ENCODE measurements at places on chromosomes 11 and 22.

DNA sequence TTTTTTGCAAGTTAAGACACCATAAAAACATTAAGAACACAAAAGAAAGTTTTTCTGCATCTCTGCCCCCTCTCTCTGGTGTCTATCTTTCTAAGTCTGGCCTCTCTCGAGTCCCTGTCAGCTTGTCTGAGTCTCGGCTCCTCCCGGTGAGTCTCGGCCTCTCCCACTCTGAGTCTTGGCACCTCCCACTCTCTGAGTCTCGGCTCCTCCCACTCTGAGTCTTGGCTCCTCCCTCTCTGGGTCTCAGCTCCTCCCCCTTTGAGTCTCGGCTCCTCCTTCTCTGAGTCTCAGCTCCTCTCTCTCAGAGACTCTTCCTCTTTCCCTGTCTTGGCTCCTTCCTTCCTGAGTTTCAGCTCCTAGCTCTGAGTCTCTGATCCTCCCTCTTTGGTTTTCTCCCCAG is 72.5 kb upstream of the AMPD3 start:
- no peak for DNase-seq

DNA sequence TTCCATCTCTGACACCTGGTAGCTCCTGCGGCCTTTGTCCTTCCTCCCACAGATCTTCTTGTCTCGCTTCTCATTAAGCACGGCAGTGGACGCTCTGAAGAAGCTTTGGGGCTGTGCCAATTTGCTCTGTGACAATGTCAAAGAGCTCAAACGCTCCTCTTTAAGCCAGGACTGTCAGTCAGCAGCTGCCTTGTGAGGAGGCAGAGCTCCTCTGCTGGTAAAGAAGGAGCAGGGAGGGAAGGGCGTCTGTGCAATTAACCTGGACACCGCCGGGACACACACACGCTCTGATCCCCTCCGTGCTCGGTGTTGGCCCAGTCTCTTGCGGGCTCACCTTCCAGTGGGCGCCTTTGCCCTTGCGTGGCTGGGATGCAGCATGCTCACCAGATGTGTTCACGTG is 373.9 kb downstream of the BRD1 start:
- no peak for DNase-seq

DNA sequence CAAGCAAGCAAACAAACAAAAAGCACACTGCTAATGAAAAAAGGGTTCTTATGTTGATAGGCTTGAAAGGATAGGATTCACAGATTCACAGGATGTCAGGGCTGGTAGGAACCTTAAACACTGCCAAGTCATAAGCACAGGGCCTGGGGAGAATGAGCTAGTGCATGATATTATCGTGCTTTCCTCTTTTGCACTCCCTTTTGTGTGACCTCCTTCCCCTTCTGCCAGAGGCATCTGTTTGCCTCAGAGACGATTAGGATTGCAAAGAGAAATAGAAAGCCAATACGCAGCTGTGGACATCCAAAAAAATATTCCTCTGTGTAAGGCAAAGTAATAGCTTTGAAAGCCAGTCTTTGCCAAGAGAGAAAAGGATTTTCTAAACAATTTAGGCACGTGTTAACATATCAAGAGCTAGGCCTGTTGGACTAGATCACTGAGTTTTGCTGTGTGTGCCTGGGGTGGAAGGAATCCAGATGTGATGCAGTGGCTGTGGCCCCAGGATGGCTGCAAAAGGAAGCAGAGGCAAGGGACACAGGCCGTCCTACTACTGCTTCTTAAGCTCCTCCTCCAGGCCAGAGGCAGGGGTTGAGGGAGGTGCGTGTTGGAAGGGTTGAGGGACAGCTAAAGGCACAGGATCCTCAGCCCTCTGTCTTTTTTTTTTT is 30.6 kb downstream of the MCHR1 start:
- no peak for DNase-seq

GRCh38 chr11:126838779-126839178 is 161.8 kb downstream of the KIRREL3 start:
- DNase-seq = no peak

GRCh38 chr11:45023065-45023365 is 72.3 kb upstream of the TP53I11 start:
- DNase-seq = no peak

DNA sequence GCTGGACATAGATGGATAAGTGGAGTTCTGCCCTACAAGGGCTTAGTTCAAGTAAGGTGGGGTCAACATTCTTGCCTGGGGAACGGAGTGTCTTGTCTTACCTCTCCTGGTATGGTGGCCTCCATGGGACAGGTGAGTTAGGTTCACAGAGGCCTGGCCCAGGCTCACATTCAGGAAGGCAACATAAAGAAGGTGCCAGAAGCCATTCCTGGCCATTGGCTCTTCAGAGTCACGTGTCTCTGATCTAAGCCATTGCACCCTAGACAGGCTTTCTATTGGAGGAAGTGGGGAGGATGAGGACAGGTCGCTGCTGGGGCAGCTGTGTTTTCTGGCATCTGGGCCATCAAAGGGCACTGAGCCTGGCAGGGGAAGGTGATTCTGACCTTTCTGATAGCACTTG is 14.8 kb downstream of the LMO2 start:
- no peak for DNase-seq

DNA sequence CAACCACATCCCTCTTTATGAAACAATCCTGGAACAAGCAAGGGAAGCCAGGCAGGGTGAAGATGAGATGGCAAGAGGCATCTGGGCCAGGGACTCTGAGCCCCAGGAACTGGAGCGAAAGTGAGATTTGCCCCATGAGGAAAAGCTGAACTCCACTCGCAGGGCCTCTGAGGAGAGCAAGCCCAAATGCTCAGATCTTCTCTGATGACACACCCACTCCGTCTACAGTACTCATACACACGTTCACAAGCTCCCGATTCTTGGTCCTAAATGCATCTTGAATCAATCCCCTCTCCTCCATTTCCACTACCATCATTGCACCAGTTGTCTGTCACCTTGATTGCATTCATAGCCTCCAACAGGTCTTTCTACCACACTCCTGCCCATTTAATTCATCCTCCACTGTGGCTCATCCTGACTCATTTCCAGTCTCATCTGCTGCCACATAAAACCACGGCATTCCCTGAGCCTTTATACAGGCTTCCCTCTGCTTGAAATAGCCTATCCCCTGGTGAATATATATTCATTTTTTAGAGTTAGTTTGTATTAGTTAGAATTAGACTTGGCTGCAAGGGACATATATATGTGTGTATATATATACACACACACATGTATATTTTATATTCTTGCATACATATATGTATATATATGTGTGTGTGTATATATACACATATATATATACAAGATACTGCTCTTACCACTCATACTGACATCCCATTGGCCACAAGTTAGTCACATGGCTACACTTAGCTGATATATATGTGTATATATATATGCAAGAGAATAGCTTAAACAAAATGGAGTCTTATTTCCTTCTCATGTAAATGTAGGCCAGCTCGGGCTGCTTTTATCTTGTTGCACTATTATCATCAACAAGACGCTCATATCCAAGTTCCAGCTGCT is 1.4 kb upstream of the APOA5 start:
- DNase-seq = no peak

DNA sequence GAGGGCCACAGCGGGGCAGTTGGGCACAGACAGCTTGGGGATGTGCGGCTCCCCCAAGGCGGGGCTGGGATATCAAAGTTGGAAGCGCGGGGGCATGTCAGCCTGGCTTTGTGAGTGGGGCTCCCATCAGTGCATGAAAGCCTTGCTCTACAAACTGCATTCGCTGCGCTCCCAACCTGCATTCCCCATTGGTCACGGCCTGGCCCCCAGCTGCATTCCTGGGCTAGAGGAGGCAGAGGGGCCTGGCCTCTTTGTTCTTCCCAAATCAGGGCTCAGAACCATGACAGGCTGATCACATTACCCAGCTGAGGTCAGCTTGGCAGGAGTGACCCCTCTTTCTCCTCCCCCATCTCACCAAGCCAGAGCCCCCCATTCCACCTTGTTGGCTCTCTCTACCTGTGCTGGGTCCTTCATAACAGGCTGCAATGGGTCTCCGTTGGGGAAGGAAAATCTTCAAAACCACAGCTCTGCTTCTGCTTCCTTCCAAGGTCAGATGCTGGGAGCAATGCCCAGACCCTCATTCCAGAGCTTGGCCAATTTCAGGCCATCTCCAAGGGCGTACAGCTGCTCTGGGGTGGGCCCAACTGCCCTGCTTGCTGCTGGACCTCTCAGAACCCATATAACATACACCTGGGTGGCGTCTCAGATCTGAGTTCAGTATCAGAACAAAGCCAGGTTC is 38.7 kb upstream of the CDON start:
- DNase-seq = no peak

DNA sequence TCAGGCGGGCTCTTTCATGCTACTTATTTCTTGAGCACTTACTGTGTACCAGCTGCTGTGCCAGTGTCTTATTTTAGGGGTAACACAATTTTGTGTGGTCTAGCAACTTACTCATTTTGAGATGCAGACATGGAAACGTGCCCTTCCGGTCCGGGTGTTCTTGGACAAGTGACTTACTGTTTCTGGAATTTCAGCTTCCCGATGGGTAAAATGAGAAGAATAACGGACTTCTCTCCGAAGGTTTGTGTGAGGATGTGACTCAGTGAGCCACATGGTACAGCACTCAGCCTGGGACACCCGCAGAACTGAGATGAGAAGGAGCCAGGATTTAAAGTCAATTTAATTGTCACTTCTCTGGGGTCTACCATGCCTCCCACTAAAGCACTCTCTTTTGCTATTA is 114.5 kb upstream of the SYT13 start:
- DNase-seq = no peak

GRCh38 chr22:19059481-19060278 is 62.5 kb downstream of the DGCR2 start:
- no peak for DNase-seq

DNA sequence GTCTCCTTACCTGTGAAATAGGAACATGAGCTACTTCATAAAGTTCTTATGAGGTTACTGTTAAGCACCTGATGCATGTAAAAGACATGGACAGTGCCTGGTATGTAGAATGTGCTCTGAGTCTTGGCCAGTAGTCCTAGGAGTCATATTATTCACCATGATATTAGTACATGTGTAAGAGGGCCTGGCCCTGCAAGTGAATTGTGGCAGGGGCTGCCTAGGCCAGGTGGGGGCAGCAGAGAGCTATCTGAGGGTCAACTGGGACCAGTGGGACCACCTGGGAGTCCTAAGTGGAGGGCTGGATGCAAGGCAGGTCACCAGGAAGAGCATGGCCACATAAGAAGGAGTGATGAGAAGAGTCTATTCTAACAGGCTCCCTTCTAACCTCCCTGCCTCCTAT is 529.5 kb downstream of the SOX6 start:
- peak; percentile 21 for DNase-seq

- peak; percentile 93 for DNase-seq
These were observed at the start of gene TOP3B for GRCh38 chr22:21982338-21982965. Gene TOP3B (minus strand): TSS chr22:21982787. CDS start chr22:21975709, 7,078 bp downstream.

DNA sequence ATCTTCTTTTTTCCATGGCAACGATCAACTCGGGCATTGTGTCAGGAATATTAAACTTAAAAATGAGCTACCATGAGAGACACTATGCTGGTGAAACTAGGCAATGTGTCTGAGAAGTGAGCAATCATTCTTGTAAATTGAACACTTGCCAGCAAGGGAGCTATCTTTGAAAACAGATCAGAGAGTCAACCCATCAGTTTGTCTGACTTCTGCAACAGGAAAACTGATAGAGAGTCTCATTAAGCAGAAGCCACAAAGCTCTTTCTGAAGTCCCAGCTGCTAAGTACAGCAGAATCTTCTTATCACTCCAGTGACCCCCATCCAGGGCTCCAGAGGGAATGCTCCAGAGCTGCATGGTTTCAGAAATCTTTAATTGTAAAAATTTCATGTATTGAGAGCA is 114.7 kb downstream of the MSANTD4 start:
- no peak for DNase-seq

DNA sequence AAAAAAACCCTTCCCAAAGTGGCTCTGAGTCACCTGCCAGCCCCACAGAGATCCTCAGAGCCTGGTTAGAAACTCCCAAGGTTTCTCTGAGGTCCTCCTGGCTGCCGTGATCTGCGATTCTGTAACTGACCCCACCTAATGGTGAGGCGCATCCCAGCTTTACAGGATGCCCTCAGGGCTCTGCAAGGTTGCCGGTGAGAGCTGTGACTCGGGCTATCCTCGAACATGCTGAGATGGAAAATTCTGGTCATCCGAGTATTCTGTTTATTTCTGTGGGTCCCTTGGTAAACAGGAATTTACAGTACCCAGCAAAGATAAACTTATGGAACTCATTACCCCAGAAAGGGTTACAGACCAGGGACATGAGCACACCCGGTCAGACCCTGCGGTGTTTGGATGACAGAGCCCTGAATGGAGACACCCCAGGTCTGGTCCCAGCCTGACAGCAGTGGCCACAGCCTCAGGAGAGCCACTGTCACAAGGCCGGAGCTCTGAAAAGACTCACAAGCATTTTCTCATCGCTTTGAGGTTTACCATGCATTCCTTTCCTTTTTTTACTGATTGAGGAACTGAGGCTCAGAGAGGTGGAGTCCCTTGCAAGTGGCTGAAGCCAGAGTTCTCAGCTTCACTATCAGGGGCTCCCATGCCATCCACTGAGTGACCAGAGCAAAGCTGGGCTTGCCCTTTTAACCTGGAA is 22.2 kb downstream of the LIF start:
- DNase-seq = peak; percentile 62

- DNase-seq = no peak
These were observed 718.9 kb downstream of the BRD1 start for GRCh38 chr22:49108636-49109315.

- no peak for DNase-seq
These were observed 24.1 kb downstream of the KCNE3 start for GRCh38 chr11:74443071-74443864.

DNA sequence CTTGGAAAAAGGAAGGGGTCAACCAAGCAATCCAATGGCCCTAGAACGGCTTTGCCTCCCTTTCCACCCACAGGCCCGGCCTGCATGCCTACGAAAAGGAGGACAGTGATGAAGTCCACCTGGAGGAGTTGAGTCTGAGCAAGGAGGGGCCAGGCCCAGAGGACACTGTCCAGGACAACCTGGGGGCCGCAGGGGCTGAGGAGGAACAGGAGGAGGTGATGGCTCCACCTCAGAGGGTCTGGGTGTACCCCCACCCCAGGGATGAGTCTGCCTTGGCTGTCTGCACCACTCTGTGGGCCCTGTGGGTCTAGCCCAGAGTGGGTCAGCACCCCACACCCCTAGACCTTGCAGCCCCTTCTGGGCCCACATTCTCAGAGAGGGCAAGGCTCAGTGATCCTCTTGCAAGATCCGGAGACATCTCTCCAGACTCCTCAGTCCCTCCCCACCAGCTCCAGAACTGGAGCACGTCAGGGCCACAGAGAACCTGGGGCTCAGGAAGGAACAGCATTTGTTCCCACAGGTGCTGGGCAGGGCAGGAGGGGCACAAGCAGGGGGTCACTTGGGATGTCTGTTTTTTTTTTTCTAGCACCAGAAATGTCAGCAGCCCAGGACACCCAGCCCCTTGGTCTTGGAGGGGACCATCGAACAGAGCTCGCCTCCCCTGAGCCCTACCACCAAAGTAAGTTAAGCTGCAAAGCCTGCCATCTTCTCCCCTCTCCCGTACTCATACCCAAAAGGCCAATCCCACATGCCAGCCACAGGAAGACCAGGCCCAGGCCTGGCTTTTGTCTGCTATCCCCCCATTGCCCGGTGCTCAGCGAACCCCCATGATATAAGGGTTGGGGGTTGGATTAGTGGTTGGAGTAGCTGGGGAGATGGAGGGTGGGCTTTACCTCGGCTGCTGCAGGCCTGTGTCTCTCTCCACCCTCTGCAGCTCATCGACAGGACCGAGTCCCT is 8.1 kb downstream of the PRR33 start:
- no peak for DNase-seq

Measured in GM10248 (cell line).